ENCODE measurements at places on chromosomes 4 and X.

- DNase-seq = no peak
Measured at GRCh38 chr4:7013175-7013574, 30.0 kb upstream of the TADA2B start.

- no peak for DNase-seq
Measured at GRCh38 chrX:22139822-22140221, 107.7 kb downstream of the PHEX start.

DNA sequence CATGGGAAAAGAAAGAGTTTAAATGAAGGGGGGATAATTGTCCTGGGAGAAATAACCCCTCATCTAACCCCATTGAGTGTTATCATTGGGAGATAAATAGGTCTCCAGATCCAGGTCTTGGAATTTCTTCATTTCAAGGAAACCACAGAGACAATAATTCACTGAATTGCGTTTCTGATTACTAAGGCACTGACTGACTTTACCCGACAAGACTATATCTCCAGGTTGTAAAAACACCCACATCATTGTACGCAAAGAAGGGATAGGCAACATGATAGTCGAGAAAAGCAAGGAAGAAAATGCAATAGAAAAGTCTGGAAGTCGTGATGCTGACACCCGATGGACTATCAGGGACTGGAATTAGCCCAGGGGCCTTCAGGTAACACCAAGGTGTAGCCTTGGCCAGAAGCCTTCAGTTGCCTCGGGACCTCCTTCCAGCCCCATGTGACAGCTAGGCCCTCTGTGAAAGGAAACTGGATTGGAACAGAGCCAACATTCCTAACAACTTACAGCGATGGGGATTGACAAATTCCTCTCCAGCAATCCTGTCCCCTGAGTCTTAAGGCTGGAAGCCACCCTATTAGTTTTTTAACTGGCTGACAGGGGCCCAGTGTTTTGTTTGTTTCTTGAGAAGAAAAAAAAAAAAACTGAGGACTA is 46.5 kb upstream of the RAB9B start:
- DNase-seq = no peak

DNA sequence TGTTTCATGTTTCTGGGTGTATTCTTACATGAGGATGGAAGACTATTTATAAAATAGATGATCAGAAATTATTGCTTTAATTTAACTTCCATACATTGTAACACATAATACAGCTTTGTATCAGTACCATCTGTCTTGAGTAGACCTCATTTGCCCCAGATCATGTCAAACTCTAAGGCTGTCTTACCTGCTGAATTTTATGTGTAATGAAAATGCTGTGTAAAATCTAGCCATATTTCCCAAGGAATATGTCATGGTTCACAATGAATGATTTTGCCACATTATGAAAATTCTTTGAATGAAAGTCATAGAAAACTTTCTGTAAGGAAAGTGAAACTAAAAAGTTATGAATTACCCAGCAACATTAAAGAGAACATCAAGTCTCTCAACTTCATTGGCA is 7.4 kb downstream of the BDH2 start:
- DNase-seq = no peak

DNA sequence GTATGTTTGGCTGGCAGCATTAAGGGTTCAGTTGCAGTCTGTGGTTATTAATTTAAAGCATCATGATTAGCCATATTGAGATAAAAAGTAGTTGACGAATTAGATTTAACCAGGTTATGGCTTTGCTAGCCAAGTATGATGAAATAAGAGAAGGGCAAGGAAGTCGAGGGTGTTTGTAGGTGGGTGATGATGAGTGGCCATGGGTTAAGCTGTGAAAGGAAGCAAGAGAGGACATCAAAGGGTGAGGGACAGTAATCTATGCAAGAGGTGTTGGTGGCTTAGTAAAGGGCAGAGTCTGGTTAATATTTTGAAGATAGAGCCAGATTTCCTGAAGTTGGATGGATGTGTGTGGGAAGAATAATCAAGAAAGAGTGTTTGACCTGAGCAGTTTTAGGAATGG is 44.5 kb downstream of the STIM2 start:
- no peak for DNase-seq

DNA sequence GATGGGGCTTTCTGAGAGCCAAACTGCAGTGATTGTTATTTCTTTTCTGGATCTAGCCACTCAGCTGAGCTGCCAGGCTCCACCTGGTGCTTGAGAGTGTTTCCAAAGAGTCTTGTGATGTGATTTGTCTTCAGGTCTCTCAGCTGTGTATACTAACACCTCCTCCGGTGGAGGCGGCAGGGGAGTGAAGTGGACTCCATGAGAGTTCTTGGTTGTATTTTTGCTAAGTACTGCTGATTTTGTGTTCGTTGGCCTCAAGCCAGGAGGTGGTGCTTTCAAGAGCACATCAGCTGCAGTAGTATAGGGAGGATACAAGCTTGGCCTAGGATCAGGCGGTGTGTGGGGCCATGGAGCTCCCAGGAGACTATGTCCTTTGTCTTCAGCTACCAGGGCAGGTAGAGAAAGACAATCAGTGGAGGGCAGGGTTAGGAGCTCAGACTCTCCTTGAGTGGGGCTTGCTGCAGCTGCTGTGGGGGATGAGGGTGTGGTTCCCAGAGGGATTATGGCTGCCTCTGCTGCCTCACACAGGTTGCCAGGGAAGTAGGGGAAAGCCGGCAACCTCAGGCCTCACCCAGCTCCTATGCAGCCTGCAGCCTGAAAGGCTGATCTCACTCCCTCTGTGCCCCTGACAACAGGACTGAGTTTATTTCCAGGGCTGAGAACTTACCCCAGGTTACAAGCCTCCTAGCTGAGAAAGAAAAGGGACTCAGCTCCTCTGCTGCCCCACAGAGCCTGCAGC is 62.4 kb downstream of the NPFFR2 start:
- no peak for DNase-seq

- DNase-seq = peak; percentile 47
Measured at GRCh38 chrX:149527705-149528104, 13.1 kb upstream of the EOLA1 start.

DNA sequence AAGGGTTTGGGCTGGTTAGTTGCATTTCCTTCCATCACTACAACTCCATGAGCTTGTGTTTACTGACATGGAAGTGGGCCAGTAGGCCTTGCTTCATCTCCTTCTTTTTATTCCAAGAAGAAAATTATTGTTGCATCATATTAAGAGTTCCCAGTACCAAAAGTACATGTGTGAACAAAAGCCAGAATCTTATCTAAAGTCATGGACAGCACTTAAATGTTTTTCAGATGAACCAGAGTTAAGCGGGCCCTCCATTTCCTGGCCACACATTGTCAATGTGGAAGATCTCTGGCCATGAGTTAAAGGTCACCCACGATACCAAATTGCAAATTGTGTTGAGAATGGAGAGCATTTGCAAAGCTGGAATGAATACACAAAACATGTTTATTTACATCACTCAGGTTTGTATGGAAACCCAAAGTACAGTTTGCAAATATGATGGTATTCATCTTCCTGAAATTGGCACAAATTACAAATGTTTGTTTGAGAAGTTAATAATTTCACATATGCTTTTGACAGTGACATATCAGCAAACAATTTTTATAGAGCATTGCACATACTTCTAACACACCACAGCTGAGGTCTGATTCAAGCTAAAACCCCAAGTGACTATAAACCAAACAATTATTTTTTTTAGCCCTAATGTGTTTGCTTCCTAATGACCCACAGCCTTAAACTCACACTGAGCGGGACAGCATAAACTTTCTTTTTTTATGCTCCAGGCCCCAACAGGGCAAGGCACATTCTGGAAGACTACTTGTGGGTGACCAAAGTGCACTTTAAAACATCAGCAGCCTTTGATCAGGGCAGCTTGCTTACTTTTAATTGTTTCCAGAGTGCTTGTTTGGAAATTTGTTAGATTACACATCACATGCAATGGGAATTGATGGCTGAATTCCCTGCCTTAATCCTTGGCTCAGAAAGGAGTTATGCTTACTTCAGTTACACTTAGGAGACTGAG is 502.9 kb upstream of the SLIT2 start:
- no peak for DNase-seq

- DNase-seq = no peak
Measured at GRCh38 chr4:105058177-105058812, 88.4 kb upstream of the TET2 start.

- no peak for DNase-seq
Measured at GRCh38 chr4:5852523-5853202, 40.2 kb downstream of the CRMP1 start.

DNA sequence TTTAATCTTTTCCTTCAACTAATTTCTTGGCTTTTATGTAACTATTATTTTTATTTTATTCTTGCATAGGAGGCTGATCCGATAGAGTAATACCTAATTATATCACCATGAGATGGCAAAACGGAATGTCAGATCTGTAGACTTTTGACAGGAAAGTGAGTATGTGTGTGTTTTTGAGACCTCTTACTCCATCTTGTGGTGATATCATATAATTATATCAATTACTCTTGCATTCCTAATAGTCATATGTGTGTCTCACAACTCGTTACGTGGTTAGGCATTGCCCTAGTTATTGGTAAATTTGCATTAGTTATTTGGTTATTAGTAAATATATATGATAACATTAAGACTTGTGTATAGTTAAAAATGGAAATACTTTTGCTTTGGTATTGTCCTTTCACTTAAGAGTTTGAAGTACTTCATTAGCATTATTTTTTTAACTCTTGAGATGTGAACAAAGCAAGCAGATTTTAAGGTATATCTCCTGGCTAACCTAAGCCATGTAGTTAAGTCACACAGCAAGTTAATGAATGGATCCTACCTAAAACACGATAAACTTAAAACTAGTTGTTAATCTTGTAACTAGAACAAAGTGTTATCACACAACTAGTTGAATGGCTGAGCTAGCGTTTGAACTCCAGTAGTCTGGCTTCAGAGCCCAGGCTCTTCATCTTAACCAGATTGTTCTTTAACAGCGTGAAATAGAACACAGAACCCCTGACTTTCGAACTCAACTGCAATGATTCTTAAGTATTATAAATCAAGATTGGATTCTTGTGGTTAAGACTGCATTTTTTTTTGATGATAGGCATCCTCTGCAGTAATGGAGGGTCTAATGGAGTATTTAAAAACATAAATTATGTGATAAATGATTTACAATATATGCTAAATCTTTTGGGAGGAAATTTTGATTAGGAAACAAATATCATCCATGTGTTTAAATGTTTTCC is 67.1 kb downstream of the PGRMC2 start:
- DNase-seq = peak; percentile 85

DNA sequence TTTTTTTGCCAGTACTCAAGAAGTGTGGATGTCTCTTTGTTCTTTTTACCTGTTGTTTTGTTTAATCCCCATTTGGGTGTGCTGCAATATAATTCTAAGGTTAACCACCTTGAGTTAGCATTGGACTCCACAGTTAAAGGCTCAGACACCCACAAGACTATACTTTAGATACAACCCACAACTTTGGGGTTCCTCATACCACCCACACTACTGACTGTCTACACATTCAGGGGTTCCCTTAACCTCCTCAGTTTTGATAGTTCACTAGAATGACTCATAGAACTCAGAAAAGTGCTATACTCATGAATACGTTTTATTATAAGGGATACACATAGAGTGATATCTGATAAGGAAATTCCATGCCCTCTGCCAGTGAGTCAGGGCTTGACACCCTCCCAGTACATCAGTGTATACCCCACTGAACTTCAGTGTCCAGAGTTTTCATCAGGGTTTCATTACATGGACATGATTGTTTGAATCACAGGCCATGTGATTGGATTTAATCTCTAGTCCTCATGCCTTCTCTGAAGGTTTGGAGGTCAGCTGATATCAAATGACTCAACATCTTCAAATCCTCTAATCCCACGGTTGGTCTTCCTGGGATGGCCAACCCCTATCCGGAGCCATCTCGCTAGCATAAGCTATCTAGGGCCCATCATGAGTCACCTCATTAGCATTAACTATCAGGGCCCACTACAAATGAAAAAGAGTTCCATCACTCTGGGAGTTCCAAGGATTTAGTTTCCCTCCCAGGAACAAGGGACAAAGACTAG is 357.7 kb upstream of the EMCN start:
- DNase-seq = no peak

GRCh38 chr4:152805071-152805650 is 25.4 kb downstream of the ARFIP1 start:
- no peak for DNase-seq

DNA sequence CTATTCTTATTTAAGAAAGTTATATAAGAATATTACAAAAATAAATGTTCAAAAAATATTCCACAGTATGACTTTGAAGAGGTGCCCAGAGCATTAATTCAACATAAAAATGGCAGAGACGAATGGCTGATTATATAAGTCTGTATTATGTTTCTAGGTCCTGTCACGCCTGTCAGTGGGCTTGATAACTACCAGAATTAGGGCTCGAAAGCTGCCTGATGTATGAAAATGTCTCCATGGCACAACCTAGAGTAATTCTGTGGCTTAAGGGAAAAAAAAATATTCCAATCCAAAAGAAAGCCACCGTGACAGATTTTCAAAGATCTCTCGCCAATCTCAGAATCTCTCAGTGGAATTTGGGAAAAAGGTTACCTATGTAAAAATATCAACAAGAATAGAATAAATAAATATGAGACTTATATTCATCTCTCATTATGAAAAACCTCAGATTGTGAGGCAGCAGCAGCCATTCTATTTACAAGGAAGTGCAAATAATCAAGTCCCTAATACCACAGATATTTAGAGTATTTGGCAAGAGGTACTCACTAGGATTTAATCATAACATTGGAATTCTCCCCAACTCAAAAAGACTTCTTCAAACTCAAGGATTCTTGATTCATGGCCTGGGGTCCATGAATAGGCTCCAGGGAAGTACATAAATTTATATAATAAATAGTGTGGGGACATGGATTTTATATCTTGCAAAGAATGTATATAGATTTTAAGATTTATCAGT is 489.1 kb upstream of the INTU start:
- no peak for DNase-seq

DNA sequence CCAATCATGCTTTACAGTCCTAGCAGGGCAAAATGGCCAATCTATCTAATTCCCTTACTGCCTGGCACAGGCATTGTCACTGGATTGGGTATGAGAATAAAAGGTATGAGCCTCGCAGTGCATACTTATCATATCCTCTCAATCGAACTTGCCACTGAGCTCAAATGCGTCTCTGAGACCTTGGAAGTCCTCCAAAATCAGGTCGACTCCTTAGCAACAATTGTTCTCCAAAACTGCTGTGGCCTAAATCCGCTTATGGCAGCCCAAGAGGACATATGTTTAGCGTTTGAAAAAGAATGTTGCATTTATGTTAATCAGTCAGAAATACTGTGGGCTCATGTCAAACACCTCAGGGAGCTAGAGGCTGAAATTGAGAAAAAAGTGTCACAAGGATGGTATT is 69.7 kb downstream of the SPIN4 start:
- no peak for DNase-seq

GRCh38 chr4:144374065-144374464 is 233.5 kb upstream of the GYPA start:
- DNase-seq = no peak

- no peak for DNase-seq
Measured at GRCh38 chrX:11393949-11394654, 100.9 kb downstream of the AMELX start.

- no peak for DNase-seq
Measured at GRCh38 chr4:88646528-88647280, 50.9 kb downstream of the NAP1L5 start.

DNA sequence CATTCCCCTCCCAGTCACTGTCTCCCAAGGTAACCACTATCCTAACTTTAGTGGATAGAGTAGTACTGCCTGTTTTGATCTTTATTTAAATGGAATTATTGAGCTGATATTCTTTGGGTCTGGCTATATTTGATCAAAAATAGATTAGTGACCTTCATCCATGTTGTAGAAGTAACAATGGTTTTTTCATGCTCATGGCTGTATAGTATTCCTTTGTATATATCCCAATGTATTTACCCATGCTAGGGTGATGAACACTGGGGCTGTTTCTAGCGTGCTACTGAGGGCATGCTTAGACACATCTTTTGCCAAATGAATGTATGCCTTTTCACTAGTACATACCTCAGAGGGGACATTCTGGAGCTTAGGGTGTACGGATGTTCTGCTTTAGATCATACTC is 10.1 kb upstream of the MAGEA8 start:
- no peak for DNase-seq
